ENCODE measurements at places on chromosomes 13 and 19.

DNA sequence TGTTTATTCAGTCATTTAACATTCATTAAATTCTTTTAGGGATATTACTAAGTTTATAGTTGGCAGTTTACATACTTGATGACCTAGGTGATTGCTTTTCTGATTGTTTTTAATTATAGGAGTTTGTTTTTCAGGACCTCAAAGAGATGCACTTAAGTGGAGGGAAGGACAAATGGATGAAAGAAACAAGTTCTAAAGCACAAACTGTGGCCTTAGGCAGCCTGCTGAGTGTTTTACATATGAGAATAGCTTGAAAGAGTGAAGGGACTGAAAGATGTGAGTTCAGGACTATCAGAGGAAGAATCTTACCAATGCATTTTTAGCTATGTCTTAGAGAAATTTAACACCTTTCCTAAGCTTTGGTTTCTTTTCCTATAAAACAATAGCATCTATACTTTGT, 402.6 kb downstream of the KLF12 start:
- no peak for DNase-seq

- DNase-seq, result no peak
These were observed 16.2 kb upstream of the IFT88 start for GRCh38 chr13:20550799-20551198.

GRCh38 chr13:60467098-60467497, 70.1 kb downstream of the TDRD3 start:
- no peak for DNase-seq

DNA sequence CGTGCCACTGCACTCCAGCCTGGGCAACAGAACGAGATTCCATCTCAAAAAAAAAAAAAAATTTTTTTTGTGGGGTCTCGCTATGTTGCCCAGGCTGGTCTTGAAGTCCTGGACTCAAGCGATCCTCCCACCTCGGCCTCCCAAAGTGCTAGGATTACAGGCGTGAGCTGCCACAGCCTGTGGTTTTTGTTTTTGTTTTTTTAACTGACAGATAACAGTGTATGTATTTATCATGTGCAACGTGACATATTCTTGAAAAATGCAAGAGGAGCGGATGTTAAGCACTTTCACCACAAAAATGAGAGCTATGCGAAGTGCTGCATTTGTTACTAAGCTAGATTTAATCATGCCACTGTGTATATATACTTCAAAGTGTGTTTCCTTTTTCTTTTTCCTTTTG, 49.0 kb downstream of the ARHGEF18 start:
- DNase-seq, result no peak

GRCh38 chr19:2461751-2462634, 5.2 kb upstream of the LMNB2 start:
- DNase-seq, result peak; percentile 33

DNA sequence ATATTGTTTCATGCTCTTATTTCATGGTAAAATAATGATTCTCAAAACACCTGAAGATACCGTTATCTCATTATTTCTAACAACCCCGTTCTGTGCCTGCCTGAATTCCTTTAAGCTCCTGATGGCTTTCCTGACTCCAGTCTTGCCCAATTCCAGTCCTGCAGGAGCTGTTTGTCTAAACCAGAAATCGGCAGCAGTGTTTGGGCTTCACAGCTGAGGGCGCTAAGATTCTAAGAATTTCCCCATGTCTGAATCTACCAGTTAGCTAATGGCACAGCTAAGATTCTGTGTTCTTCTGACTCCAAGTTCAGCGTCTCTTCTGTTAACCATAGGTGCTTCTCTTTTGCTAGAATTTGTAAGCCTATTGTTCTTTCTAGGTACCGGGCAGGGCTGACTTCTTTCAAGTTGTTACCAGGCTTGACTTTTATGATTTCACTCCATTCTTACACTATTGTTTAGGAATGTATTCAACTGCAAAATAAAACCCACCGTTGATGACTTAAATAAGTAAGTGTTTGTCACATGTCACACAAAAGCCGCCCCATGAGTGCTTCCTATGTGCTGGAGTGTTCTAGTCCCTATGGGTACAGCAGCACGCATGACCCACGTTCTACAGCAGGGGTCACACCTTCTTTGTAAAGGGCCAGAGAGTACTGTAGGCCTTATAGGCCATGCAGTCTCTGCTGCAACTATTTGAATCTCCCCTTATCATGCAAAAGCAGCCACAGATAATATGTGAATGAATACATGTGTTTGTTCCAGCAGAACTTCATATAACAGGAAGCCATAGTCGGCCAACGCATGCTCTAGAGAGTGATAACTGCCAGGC, 168.3 kb upstream of the RNF113B start:
- DNase-seq, result no peak

GRCh38 chr13:100668408-100668807, 6.2 kb downstream of the TMTC4 start:
- DNase-seq, result no peak

- DNase-seq, result no peak
These were observed 202.9 kb upstream of the SERP2 start for GRCh38 chr13:44170731-44171130.

DNA sequence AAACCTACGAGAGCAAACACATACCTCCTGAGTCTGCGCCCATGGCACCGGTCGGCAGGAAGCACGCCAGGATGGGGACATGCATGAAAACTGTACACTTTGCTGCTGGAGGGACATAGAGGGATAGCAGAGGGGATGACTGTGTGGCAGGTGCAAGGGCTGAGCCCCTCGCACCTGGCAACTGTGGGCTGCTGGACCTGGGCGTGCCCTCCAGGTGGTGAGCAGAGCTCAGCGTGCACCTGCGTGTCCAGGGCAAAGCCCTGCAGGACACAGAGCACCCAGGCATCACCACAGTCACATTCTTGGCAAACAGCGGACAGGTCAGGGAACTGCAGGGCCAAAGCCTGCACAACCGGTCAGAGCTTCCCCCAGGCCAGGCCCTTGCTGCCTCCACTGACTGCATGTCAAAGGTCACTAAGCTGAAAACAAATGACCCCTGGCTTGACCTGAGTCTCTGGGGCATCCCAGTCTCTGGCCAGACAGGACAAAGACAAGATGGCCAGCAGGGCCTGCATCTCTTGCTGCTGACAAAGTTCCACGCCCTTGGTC, 9.0 kb upstream of the ISYNA1 start:
- DNase-seq, result no peak

DNA sequence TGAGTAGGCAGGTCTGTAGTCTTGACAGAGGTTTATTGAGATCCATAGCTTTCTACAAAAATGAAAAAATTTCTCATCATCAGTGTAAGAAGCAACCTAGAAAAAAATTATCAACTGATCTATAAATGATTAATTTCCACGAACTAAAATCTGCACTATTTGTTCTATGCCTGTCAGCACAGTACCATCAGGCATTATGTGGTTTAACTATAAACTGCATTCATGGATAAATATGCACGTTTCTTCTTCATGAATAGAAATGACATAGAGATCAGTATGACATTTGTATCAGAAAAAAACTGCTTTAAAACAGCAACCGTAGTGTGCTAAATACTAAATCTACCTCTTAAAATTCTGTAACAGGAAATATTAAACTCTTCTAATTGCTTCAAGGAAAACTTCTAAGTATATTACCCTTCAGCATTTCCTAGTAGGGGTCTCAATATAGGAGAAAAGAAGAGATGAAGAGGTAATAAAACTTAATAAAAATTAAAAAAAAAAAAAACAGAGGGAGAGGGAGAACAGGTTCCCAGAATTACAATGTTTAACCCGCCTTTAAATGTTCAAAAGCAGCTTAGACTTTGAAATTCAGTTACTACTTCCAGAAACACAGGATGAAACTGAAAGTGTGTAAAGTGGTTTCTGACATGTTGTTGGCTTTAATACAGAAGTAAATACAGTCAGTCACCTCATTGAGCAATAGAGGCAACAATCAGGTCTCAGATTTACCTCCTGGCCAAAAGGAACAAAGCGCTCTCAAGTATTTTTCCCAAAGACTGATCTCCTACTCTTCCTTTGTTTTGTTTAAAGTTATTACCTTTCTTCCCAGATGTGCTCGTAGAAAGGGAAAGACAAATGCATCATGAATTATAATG, 144.4 kb downstream of the DIAPH3 start:
- no peak for DNase-seq

DNA sequence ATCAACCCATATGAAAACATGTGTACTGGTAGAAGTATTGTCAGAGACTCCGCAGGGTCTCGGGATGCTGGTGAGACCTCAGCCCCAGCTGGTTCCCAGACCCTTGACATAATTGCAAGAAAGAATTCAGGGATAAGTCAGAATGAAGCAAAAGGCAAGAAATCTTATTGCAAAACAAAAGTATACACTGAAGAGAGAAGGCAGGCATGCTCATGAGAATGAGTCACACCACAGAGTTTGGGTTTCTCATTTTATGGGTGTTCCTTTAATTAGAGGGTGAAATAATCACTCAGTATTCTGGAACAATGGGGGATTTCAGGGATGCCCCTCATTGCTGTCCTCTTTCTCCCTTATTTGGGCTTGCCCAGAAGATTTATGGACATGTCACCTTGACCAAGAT, 1423.8 kb upstream of the MIR17HG start:
- no peak for DNase-seq

GRCh38 chr19:45766869-45767346, 2.1 kb downstream of the SIX5 start:
- DNase-seq, result no peak

DNA sequence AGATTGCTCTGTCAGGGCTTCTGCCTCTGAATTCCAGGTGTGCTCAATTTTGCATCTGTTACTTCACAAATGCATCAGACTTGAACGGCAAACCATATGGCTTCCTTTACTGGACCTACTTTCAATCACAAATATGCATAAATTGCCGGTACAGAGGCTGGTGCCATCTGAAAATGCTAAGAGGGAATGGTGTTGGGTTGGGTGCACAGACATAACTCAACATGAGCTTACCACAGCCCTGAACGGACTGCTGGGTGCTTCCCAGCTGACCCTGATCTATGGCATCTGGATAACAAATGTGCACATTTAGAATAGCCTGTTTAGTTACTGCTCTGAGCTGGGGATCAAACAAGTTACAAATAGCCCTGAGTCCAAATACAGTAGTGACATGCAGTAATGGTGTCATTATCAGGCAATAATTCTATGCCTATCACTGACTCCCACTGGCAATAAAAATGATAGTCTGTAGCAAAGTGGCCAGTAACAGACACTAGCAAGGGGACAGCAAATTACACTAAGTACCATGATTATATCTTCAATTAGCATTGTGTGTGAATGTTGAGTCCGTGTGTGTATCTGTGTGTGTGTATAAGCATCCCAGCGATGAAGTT, 927.3 kb downstream of the DIAPH3 start:
- DNase-seq, result no peak

DNA sequence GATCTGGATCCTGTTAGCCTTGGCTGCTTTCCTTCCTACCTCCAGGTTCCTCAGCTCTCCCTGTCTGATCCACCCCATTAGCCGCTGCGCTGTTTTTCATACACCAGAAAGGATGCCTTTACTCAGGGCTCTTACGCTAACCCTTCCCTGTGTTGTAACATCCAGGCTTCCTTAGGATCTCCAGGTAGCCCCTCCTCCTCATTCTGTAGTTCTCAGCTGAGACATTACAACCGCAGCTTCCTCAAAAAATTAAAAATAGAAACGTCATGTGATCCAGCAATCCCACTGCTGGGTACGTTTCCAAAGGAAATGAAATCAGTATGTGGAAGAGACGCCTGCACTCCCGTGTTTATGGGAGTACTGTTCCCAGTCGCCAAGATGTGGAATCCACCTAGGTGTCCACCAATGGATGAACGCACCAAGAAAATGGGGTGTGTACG, 18.4 kb upstream of the MYADM start:
- DNase-seq, result no peak

GRCh38 chr13:112767506-112768471, 78.0 kb downstream of the ATP11A start:
- DNase-seq, result no peak

DNA sequence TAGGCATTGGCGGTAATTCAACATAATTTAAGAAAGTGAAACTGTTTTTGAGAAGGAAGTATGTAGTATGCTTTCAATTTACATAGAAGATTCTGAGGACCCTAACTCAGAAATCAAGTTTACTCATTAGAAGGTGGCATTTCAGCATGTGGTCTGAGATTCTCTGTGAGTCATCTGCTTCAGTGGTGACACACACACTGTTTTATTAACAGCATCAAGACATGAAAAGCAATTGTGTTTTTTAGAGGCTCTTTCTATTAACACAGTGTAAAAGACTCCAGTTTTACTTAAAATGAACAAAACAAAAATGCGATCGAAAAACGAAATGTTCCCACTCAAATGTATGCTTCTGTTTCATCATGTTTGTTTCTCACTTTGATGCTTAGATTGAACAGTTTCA, 802.1 kb upstream of the SLITRK6 start:
- no peak for DNase-seq

DNA sequence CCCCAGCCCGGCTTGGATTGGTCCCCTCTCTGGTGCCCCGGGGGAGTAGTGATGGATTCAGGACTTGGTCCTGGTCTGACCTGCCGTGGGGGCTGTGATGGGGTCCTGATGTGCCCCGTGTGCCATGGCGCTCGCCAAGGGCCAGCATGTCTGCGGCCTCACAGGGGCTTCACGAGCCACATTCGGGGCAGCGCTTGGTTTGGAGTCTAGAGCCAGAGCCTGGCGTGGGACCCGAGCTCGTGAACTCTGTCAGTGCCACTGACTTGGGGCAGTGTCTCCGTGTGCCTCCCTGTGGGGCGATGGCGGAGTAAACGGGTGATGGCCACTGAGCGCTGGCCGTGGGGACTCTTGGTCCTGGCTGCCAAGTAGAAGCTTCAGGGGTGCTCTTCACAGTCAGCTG, 17.1 kb downstream of the KDM4B start:
- no peak for DNase-seq

DNA sequence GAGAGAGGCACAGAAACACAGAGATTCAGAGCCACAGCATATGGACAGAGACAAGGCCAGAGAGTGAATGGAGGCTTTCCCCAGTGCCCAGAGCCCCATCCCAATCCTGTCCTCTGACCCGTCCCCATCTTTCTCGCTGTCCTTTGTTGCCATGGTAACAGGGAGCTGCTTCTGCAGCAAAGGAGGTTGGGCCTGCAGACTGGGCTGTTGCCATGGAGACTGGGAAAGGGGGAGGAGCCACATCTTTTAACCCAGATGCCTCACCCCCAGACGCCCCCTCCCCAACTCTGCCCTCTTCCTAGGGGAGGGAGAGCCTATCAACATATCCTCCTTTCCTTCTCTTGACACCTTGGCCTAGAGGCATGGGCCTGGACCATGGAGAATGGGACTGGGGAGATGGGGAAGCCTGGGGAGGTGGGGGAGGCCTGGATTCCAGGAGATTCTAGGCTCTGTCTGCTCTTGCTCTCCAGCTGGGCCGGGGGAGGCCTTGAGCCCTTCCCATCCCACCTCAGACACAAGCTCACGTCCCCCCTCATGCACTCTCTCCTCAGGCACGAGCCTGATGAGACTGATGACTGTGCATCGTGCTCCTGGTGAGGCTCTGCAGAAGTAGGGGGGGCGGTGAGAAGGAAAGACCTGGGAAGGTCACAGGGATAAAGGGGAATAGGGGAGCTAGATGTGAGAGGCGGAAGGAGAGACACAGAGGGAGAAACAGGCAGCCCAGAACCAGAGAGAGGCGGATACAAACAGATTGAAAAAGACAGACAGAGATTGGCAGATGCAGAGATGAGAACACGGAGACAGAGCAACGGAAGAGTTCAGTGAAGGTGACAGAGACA, 2.1 kb upstream of the ATP1A3 start:
- DNase-seq, result no peak

Measured in stimulated activated CD4-positive, alpha-beta T cell treated with anti-CD3 and anti-CD28 coated beads, Interleukin-12 subunit alpha, Interleukin-12 subunit beta, amount 100 ng/mL, for 24 hours (primary cell).